ENCODE measurements at places on chromosomes 6 and 20.

- no peak for DNase-seq
These were observed 265.5 kb downstream of the DLL1 start for GRCh38 chr6:170025341-170025911.

DNA sequence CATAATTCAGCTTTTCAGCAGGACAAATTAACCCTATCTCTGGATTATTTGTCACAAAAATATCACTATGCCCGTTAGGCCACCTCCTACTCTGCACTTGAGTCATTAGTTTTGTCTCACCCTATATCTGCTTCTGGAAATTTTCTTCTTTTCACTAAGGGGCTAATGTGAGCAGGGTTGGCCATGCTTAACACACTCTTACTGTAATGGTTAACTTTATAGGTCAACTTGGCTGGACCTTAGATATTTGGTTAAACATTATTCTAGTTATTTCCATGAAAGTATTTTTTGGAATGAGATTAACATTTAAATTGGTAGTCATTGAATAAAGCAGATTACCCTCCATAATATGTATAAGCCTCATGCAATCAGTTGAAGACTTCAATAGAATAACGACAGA, 394.6 kb upstream of the PTCHD4 start:
- DNase-seq: no peak

DNA sequence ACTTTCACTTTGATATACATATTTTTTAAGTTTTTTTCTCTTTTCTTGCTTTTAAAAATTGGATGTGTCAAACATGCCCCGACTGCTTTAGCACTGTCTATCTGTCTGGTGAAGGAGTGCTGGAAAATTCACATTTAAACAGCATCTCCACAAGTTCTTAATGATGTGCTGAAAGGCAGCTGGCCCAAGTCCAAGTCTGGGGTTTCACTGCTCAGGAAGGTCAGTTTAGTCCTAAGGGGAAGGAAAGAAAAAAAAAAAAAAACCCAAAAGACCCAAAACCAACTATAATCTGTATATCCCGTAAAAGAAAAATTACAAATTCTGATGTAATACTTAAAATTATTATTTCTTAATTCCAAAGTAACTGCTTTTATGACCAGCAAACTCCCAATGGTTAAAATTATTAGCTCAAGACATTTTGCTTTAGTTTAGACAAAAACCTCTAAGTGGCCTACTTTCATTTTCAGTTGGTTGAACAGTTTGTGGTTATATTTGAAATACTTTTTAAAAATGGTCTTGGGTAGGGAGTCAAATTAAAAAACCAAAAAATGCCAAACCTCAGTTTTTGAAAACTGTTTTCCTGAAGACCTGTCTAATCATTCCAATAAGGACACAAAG, 79.5 kb upstream of the PREP start:
- no peak for DNase-seq

DNA sequence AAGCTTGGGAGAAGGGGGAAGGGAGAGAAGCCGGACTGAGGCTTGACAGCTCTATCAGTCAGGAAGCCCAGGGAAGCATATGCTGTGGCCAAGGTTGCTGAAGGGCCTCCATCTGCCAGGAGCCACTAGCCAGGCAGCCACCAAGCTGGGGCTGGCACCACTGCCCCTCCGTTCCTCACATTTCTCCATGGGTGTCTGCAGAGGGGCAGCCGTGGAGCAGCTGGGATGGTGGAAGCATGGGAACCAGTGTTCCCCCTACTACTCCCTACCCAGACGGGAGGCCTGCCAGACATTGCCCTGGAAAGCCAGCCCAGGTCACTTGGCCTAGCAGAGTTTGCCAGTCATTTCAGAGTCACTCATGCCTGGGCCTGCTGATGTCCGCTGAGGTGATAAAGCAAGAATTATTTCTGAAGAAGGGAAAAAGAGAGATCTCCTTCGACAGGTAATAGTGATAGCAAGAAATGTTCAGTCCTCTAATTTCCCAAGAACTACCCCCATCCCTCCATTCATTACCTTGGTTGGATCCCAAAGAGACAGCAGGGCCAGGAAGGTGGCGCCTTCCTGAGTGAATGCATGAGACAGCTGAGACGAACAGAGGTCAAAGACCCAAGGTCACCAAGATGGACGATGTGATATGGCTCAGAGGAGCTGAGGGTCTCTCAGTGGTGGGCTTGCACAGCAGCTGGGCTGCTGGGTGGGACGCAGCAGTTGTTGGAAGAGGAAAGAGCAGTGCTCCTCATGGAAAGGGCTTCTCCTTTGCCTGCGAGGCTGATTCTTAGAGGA, 21.9 kb downstream of the SNPH start:
- DNase-seq: no peak

- no peak for DNase-seq
These were observed 18.0 kb upstream of the ZFAND3 start for GRCh38 chr6:37801605-37801940.

- DNase-seq: no peak
These were observed 132.7 kb upstream of the SLC22A16 start for GRCh38 chr6:110609101-110609500.

- DNase-seq: no peak
These were observed 12.0 kb downstream of the SLC2A10 start for GRCh38 chr20:46721476-46721875.

GRCh38 chr6:83804886-83805285, 48.3 kb upstream of the RIPPLY2 start:
- no peak for DNase-seq

GRCh38 chr20:24771542-24772061, 177.5 kb upstream of the CST7 start:
- no peak for DNase-seq

DNA sequence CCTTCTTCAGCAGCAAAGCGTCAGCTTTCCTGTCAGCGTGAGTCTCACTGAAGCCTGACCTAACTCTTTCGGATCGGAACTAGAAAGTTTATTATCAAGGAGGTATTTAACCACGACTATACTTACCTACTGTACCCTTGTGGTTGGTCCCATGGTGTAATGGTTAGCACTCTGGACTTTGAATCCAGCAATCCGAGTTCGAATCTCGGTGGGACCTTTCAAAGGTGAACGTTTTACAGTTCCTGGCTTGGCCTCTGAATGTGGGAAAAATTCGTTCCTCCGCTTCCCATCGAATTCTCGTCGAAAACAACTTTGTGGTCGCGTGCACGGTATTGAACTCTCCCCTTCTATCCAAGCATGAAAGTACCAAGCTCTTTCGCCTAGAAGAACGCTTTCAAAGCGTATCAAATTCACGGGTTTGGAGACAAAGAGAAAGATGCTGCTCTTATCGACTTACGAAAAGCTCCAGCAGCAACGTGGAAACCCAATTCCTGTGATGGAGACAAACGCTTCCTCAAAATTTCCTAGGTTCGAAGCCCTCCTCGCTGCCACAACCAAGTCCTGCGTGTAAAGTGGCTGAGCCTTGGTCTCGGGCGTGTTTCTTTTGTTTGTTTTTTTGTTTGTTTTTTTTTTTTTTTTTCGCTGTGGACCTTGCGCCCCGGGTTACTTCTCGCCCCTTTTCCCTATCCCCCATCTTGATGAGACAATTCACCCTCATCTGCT, 63.7 kb downstream of the GPX5 start:
- peak; percentile 41 for DNase-seq

GRCh38 chr6:25697537-25698340, 45.7 kb downstream of the SCGN start:
- DNase-seq: no peak

DNA sequence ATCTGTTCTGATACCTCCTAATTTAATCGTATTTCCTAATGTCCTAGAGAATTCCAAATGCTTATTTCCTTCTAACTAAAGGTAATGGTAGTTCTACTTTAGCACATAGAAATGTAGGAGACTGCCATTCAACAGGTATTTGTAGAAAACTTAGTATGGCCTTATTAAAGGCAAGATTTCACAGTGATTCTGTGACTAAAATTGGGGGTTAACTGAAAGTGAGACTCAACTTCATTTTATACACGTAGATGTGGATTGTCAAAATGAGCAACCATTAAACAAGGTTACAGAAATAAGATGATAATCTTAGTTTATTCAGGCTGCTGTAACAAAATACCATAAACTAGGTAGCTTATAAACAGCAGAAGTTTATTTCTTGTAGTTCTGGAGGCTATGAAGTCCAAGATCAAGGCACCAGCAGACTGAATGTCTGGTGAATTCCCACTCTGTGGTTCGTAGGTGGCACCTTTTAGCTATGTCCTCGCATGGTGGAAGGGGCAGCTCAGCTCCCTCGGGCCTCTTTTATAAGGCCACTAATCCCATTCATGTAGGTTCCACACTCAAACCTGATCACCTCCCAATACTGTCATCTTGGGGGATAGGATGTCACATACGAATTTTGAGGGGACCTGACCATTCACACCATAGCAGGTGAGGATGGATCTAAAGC, 38.7 kb downstream of the TAB2 start:
- no peak for DNase-seq

DNA sequence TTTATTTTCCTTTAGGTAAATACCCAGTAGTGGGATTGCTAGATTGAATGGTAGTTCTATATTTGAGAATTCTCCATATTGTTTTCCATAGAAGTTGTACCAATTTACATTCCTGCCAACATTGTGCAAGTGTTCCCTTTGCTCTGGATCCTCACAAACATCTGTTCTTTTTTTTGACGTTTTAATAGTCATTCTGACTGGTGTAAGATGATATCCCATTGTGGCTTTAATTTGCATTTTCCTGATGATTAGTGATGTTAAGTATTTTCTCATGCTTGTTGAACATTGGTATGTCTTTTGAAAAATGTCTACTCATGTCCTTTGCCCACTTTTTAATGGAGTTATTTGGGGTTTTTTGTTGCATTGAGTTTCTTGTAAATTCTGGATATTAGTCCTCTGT, 85.6 kb downstream of the UBE3D start:
- no peak for DNase-seq

DNA sequence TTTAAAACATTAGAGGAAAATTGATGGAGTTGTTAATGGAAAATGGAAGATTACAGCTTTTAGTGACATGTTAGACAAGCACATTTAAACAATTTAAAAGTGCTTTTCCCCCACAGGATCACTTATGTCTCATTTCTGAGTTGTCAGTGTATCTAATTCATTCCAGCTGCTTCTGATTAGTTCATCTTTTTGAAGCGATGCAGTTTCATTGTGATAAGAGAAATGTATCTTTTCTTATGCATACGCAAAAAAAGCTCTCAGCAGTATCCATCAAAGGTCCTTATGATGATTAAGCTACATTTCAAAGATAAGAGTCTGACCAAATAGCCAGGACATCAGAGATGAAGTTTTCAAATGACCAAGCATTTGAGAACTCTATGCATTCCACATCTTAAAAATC, 572.6 kb upstream of the SYNCRIP start:
- no peak for DNase-seq

- no peak for DNase-seq
These were observed 203.6 kb downstream of the PLCB1 start for GRCh38 chr20:8335495-8336195.

- no peak for DNase-seq
These were observed 194.7 kb upstream of the RREB1 start for GRCh38 chr6:6912817-6913744.

DNA sequence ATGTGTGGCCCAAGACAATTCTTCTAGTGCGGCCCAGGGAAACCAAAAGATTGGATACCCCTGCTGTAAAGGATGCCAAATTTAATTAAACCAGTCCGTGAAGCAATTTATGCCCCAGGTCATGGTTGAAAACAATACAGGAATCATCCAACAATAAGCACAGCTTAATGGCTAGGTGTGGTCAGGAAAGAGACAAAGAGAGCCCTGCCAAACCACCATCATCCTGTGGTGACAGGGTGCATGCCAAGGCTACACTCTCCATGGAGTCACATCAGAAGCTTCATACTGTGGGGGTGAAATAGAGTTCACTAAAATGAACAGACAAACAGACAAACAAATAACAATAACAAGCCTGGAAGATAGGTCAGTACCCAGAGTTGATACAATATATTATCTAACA, 62.7 kb downstream of the DZANK1 start:
- no peak for DNase-seq
